ENCODE measurements at places on chromosomes 5 and 9.

- H3K4me3 ChIP-seq: no peak overlapping the region
- H3K27me3 ChIP-seq: no peaks in the 10 kb centered on the region
- DNase-seq: no peak
- H3K27ac ChIP-seq: no peak overlapping the region
These were observed 45.3 kb downstream of the ICE1 start for GRCh38 chr5:5467737-5468136.

DNA sequence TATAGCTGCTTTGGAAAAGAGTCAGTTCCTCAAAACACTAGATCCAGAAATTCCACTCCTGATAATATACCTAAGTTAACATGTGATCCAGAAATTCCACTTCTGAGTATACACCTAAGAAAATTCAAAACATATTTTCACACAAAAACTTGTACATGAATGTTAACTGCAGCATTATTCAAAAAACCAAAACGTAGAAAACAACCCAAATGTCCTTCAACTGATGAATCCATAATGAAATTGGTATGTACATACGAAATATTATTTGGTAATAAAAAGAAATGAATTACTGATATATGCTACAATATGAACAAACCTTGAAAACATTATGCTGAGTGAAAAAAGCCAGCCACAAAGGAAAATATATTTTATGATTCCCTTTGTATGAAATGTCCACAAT lies 16.5 kb upstream of the AFF4 start:
- H3K4me3 ChIP-seq: no peak overlapping the region
- H3K27ac ChIP-seq: no peak overlapping the region
- no peak for DNase-seq
- no peaks in the 10 kb centered on the region for H3K4me1 ChIP-seq

DNA sequence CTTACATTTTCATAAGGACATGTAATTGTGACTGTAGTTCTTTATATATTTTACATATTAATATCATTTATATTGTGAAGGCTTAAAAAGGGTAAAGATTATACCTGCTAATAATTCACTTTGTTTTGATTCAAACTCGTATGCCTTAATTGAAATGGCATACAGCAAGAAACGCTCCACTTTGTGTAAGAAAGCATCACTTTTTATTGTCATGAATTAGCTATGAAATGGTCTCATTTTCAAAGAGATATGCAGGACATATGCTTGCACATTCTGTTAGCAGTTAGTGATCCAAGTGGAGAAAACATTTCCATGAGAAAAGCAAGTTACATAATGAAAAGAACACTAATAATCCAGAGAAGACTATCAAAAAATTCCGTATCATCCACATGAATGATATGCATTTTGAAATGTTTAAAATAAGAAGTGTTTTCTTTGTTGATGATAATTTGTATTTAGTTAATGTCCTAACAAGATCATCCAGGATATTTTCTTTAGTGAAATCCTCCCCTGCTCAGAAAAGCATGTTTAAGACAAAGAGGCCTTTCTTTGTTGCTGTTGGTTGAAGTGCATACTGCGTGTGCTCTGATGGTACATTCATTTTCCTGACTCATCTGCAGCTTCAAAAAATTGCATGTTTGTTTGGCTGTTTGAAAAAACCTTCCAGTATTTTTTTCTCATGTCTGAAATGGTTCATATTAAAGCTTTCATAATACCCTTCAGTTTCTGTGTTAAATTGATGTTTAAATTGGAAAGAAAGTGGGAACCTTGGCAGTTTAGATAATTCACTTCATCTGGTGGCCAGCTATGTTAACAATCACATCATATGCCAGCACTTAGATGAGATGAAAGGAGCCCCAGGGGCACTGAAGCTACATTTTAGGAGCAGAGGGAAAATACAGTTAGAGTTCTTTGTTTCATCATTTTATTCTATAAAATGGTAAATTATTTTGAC lies 242.2 kb downstream of the CSNK1G3 start:
- no peaks in the 10 kb centered on the region for H3K27me3 ChIP-seq
- H3K4me3 ChIP-seq: no peak overlapping the region
- DNase-seq: no peak
- no peaks in the 10 kb centered on the region for H3K36me3 ChIP-seq

DNA sequence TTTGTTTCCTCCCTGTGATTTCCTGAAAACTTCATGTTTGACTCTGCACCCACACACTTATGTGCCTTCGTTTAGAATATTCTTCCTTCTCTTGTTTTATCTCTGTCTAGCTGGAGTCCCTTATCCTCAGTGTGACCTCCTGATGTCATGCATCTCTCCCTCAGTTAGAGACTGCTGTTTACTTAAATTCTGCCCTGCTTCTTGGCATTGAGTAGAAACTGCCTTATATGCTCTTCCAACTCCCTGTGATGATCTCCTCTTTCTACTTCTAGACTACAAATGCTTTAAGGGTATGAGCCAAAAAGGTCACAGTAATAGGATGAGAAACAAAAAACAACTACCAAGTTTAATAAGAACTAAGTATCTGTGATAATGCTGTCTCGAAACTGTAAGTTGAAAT lies 12.2 kb downstream of the FGF10 start:
- H3K27ac ChIP-seq: no peak overlapping the region
- no peak overlapping the region for H3K4me3 ChIP-seq
- DNase-seq: no peak
- H3K4me1 ChIP-seq: no peaks in the 10 kb centered on the region

- H3K27me3 ChIP-seq: peaks cover 93% of the 10 kb centered on the region
- H3K27ac ChIP-seq: no peak overlapping the region
- no peaks in the 10 kb centered on the region for H3K36me3 ChIP-seq
These were observed 48.0 kb downstream of the SARDH start for GRCh38 chr9:133690081-133690561.

Measured in K562 (cell line).